HT-29 (cell line): ENCODE measurements at places on chromosomes 4 and X.
A peak's percentile ranks its signal among the peaks of the same experiment; 100 is the strongest.

GRCh38 chr4:189497996-189498395 lies 442.7 kb upstream of the FRG1 start:
- DNase-seq: no peak

GRCh38 chr4:8162625-8163024 lies 4.0 kb upstream of the ABLIM2 start:
- no peak for DNase-seq

- no peak for DNase-seq
These were observed 55.6 kb upstream of the RBMX start for GRCh38 chrX:136936183-136936549.

DNA sequence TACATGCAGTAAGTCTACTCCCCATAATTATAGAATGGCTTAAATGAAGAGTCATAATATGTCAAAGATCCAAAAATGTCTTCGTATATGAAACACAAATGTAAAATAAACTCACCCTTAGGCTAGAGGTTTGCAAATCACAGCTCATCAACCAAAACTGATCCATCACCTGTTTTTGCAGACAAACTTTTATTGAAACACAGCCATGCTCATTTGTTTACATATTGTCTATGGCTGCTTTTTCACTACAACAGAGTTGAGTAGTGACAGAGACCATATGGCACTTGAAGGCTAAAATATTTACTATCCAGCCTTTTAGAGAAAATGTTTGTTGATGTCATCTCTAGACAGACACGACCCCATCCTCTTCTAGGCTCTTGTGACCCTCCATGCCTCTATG lies 64.5 kb upstream of the GEMIN8 start:
- no peak for DNase-seq

DNA sequence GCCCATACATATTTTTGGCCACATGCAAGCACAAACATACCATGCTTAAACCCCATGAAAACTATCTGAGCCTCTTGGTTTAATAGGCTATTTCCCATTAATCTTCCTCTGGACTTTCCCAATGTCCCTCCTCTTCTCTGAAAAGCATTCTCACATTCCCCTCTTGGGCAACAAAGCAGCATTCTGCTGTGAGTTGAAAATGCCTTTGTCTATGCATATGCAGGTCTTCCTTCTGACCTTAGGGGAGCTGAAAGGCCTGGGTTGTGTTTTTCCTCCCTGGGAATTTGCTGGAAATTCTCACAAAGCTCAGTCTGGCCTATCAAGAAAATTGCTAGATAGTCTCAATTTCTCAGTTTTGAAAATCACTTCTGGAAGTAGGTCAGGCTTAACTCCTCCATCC lies 4.2 kb downstream of the VSIG4 start:
- DNase-seq: no peak

GRCh38 chrX:68936608-68937007 lies 107.8 kb downstream of the EFNB1 start:
- DNase-seq: no peak

DNA sequence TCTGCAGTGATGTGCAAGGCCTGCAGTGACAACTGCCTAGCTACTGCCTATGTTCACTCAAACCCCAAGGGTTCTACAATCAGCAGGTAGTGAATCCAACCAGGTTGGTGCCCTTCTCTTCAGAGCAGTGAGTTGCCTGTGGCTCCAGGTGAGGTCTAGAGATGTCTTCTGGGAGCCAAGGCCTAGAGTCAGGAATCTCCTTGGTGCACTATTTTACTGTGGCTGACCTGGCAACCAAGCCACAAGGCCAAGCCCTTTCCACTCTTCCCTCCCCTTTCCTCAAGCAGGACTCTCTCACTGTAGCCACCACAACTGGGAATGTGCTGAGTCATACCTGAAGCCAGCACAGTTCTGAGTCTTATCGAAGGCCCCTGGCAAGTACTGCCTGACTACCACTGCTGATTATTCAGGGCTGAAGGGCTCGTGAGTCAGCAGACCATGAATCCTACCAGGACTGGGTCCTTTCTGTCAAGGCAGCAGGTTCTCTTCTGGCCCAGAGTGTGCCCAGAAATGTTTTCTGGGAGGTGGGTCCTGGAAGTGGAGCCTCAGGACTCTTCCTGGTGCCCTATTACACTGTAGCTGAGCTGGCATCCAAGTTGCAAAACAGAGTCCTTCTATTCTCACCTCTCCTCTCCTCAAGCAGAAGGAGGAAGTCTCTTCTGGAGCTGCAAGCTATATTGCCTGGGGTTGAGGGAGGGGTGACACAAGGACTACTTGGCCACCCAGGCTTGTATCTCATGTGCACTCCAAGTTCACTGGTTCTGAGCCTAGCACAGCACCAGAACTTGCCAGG lies 111.6 kb downstream of the BTC start:
- DNase-seq: peak; percentile 87

DNA sequence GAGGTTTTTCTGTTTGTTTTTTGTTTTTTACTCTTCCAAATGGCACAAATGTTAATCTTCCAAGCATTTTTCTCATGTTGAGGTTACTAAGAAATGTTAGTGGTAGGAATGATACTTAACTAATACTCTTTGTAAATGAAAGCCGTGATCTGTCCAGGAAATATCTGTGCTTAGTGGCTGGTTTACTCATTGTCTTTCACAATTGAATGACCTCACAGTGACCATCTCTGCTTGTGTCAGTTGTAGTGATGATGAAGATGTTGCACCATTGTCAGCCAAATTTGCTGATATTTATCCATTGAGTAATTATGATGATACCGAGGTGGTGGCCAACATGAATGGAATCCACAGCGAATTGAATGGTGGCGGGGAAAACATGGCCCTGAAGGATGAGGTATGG lies 93.5 kb downstream of the TNIP2 start:
- no peak for DNase-seq

DNA sequence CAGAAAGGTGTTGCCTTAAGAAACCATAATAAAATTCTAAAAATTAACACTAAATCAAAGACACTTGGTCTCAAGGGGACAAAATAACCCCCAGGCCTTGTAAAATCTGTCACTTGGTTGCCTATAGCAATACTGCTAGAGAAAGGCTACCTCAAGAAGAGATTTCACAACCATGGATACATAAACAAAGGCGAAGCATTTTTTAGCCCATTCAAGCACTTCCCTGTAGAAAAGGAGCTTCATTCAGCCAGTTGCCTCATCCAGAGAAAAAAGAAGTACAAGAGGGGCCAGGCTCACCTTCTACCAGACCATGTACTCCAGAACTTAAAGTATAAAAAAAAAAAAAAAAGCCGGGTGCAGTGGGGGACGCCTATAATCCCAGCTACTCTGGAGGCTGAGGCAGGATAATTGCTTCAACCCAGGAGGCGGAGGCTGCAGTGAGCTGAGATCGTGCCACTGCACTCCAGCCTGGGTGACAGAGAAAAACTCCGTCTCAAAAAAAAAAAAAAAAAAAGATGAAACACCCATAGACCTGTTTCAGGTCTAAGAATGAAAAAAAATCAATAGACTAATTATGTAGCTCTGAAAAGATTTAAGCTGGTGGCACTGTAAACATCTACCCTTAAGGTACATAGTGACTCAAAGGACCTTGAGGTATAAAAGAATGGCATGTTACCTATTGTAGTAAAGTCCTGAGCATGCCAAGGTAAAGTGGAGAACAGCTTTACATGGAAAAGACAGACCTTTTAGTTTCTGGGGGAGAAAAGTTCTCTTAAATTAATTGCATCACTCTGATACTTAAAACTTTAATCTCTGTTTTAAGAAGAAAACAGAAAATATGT lies 18.0 kb downstream of the RUFY3 start:
- peak; percentile 50 for DNase-seq

DNA sequence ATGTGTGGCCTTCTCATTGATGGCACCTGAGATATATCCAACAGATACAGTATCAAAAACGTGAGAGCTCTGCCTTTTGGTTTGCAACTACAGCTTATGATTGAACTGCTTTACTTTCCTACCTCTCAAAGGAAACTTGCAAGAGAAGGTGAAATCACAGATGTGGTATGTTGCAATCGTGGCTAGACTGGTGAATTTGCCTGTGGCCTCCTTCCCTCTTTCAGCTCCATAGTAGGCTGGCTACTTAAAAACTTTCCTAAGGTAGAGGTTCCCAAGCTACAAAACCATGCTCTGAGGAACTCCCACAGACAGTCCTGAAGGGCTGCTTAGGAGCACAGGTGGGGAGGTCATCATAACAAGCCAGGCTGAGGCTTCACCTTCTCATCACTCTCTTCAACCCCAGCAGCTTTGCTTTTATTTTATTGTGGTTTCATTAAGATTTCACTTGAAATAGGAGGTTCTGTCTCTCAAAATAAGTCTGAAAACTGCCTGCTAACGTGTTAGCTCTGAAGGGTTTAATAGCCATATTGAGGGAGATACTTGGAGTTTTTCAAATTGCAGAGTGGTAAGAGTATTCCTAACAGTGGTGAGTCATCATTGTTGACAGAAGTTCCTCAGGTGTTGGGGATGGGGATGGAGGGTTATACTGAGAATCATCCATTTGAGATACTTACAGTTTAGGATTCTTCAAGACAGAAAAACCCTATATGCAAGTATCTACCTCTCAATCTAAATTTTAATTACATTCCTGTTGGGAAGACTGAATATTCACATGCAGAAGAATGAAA lies 93.5 kb upstream of the UCP1 start:
- no peak for DNase-seq

DNA sequence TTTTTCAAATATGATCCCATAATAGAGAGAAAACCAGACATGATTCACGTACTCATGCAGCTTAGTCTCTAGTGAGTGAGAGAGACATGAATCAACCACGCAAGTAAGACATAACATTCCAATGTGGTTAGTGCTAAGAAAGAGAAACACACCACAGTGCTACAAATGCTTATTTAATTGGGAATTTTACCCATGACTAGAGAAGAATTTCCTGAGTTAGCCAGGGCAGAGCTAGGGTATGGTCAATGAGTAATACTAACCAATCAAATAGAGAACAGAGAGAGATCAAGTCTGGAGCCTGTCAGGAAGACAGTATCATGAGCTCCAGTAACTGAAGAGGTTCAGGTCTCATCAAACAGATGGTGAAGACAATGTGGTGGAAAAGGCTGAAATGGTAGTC lies 495.2 kb downstream of the PDGFC start:
- DNase-seq: peak; percentile 36

DNA sequence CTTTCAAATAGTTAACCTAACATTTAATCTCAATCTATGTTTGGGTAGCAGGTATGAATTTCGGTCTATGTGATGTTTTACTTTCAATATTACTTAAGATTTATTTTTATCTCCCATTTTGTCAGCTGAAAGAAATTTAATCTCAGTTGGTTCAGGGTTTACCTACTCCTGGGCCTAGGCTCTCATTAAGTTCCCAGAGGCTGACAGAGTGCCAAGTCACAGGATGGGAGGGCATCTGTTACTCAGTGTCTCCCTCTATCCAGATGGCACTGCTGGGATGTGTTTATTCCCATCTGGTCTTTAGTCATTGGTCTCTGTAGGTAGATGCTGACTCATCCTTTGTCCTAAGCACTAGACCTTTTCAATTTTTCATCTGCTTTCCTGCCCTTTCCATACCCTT lies 129.4 kb upstream of the ARSJ start:
- peak; percentile 19 for DNase-seq

GRCh38 chrX:48156014-48156413 lies 25.6 kb downstream of the SPACA5B start:
- no peak for DNase-seq

- no peak for DNase-seq
These were observed 88.9 kb upstream of the FAT4 start for GRCh38 chr4:125225806-125226205.

GRCh38 chrX:37986893-37987292 lies 19.5 kb upstream of the SYTL5 start:
- no peak for DNase-seq

GRCh38 chr4:30792601-30793000 lies 72.4 kb downstream of the PCDH7 start:
- DNase-seq: no peak

DNA sequence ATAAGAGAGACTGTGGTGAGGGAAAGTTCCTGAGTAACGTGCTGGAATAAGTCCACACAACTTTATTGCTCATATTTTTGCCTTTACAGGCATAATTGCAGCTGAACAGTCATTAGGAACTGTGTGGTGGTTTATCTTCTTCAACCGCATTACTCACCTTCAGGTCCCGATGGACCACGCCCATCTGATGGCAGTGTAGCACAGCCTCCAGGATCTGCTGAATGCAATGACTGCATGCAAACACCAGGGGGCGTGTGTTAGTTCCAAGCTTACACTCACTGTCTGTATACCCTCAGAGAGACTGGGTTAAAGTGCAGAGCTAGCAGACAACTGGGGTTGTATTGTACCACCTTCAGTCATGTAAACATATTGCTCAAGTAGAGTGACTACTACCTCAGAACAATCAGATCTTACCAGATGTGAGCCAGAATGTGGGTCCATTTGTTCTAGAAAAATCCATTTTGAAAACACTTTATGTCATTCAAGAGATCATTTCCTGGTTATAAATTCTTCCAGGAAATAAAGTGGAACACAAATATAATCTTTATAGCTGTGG lies 214.0 kb downstream of the CAMK2D start:
- DNase-seq: peak; percentile 99

GRCh38 chr4:7089213-7089986 lies 21.5 kb upstream of the GRPEL1 start:
- no peak for DNase-seq

DNA sequence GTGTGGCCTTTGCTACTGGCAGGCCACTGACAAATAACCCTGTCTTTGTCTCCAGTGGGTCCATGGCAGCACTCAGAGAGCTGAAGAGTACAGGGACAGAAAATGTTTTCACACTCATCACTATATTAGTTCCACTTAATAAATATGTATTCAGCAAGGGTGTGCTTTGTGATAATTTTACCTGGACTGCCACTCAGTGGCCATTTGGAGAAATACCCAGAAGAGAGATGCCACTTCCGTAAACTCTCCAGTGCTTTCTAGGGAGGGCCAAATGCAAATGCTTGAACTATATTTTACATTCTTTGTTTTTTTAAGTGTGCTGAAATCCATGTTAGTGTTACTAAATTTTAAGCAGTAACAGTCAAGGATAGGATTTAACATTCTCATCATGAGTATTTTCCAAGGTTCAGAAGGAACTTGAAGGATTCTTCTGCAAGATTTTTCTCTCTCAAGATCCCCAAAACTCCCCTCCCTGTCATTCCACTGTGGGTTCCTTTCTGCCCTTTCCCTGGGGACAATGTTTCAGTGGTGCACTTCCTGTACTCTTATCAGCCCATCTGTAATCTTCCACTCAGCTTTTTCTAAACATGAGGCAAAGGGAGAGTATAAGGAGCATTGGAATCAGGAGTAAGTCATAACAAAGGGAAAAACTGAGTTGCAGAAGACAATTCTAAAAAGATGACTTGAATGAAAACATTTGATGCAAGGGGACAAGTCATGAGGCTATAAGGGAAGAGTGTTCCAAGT lies 46.0 kb downstream of the TFDP3 start:
- DNase-seq: peak; percentile 76

DNA sequence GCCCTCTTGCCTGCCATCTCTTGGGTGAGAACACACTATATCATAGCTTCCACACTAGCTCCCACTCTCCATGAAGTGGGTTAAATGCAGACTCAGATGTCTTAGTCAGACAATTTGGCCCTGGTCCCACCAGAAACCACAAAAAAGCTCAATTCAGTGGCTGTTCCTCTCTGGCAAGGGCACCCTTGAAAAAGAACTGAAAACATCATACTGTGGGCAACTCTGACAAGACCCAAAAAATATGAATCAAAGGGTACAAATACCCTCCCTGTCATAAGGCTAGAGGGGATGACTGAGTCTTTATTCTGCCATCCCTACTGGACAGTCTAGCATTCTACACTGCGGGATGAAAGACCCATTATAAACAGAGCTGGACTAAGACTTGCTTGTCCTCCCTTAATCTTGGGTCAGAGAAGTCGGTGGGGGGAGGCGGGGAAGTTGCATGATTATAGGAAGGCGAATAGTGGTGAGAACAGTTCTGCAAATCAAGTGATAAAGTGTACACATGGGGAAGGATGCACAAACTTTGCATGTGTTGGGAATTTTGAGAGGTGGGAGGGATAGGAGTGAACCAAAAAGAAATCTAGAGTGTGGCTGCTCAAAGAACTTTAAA lies 172.1 kb downstream of the OPHN1 start:
- DNase-seq: no peak
